ENCODE measurements at places on chromosomes 5 and 9.

DNA sequence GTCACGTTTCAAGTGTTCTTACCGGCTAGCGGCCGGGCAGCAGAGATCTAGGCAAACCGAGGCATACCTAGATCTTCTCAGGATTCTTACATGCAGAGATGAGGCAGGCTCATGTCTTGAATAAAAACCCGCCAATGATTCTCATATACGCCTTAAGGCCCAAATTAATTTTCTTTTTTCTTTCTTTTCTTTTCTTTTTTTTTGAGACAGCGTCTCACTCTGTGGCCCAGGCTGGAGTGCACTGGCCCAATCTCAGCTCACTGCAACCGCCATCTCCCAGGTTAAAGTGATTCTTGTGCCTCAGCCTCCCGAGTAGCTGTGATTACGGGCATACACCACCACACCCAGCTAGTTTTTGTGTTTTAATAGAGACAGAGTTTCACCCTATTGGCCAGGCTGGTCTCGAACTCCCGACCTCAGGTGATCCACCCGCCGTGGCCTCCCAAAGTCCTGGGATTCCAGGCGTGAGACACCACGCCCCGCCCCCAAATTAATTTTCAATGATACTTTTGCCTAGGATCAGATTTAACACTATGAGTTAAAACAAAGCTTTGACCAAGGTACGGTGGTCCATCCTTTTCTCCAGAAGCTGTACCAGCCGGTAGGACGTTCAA lies 1.5 kb downstream of the C9orf40 start:
- DNase-seq = no peak

DNA sequence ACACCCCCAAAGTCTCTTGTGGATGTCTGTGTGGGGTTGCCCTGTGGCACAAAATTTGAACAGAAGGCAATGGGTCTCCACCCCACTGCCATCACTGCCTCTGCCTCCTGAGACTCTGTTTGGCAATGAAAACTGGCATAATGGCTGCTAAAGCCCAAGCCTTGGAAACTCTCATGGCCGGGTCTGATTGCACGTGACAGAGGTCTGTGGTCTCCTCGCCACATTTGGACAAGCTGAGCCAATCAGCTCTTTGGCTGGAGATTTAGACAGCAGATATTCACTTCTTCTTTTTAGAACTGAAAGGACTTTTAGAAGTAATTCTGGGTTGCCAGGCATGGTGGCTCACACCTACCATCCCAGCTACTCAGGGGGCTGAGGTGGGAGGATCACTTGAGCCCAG lies 5.5 kb downstream of the GGTA1 start:
- DNase-seq = no peak

DNA sequence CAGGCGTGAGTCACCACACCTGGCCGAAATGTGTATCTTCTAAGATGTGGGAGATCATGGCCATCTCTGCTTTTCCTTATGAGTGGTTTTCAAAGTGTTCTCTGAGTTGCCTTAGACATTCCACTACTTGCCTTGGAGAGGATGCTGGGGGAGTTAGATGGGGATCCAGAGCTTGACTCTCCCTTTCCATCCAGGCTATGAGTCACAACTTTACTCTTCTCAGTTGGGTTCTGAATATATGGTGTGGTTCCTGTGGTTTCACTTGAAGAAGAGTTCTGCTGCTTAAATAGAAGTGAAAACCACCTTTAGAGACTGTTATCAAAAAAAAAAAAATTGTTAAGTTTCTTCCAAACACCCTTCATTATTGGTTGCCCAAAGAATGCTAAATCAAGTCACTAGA lies 217.6 kb downstream of the ZNF608 start:
- DNase-seq = no peak

GRCh38 chr9:134556531-134557068 lies 85.0 kb upstream of the COL5A1 start:
- no peak for DNase-seq

GRCh38 chr9:125604196-125604595 lies 102.8 kb downstream of the MAPKAP1 start:
- no peak for DNase-seq

DNA sequence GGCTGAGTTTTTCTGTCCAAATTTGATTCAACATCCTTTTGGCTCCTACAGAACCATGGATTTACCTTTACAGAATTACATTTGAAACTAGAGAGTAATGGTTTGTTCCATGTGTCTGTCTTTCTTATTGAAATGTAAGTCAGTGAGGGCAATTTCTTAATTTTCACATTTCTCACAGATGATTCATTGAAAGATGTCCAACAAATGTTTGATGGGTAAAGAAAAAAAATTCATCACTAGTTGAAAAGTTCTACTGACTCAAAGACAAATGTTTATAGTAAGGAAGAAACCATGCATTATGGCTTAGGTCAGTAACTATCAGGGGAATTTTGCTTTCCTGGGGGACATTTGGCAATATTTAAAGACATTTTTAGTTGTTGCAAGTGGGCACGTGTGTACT lies 131.6 kb upstream of the TRPM3 start:
- no peak for DNase-seq

- DNase-seq = no peak
Measured at GRCh38 chr9:81430727-81431126, 258.6 kb downstream of the TLE1 start.

- no peak for DNase-seq
Measured at GRCh38 chr5:150139334-150139733, 16.3 kb downstream of the PDGFRB start.

DNA sequence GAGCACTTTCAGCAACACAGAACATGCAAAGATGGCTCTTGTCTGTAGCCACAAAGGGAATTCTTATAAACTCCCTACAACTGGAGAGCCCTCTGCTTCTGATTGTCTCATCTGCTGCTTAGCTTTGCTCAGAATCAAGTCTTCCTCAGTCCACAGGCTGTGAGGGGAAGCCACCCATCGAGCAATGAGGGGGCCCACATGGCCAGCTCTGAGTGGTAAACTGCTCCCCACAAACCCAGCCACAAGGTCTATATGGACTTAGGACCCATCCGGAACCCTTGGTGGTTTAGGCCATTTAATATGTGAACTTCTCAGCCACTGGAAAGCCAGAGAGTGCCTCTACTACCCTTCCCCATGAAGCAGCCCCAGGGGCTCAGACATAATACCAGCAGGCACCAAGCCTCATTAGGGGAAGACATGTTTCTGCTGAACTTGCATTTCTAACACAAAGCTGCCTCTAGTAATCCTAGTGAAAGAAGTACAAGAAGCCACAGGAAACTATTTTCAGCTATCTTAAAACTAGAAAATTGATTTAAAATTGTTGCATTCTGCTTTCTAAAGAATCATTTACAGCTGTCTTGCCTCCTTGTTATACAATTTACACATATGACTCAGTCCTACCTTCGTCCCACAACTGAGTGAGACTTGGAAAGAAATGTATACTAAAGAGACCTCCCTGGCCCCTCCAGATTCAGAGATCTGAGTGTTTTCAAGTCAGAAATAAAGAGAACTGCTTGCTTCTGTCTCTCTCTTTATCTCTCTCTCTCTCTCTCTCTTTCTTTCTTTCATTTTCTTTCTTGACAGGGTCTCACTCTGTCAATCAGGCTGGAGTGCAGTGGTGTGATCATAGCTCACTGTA lies 90.2 kb downstream of the ESM1 start:
- DNase-seq = no peak
